ENCODE measurements at places on chromosomes 3 and 15.

DNA sequence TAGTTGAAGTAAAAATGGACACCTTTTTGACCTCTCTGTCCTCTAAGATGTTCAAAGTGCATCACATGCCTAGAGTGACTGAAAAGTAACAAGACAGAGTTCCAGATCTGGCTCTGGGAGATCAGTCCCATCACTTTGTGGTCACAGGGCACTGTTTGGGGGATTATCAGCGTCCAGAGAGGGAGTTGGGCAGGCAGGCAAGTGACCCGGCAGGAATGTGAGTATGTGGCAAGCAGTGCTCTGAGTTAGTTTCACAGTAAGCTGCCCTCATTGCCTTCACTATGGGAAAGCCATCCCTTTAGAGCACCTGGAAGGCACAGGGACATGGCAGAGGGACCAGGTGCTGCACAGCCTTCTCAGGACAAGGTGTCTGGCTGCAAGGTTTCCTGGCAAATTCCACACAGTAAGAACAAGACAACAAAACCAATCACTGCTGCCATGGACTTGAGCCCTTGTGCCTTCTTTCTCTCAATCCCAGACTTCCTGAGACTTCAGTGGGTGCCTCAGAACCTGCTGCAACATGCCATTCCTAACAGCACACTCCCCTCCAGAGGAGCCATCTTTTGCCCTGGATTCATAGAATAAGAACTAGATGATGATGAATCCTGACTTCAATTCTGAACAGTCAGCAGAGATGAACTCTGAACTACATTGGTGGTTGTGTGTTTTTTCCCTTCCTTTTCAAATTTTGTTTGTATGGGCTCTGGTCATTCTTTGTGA is 55.2 kb downstream of the TIPARP start:
- no peak for DNase-seq

DNA sequence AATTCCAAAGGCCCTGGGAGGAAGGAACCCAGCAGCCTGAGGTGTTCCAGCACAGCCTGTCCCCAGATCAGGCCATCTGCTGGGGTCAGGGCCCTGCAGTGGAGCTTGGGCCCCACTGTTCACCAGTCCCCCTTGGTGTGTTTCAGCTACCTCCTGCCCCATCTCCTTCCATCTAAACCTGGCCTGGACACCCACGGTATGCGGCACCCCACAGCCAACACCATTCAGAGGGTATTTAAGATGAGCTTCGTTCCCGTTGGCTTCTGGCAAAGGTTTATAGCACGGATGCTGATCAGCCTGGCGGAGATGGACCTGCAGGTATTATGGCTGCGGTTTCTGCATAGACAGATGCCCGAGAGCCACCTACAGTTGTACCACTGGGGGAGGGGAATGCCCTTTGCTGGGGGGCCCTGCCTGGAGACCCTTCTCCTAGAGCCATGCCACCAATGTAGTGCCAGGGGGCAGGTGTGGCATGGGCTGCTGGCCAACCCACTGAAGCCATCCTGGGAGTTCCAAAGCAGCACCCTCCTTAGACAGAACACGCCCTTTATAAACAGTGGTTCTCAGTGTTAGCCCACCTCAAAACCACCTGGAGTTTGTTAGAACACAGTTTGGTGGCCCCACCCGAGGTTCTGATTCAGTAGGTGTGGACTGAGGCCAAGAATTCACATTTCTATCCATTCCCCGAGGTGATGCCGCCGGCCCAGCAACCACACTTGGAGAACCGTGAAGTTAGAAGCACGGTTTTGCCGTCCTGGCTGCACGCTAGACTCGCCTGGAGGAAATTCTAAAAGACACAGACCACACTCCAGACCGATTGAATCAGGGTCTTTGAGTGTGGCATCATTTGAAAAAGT is 126.9 kb downstream of the LRRK1 start:
- no peak for DNase-seq

DNA sequence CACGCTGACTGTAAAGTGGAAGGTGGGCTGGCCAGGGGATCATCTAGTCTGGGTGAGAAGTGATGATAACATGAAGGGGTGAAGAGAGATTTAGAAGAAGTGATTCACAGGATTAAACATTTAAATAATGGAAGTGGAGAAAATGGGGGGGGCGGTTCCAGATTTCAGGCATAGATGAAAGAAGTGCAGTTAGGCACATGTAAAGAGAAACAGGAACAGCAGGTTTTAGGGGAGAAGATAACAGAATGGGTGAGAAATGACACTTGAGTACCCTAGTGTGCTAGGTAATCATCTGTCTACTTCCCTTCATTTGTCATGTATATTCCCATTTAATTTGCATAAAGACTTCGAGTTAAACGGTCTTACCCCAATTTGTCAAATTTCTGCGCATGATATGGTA is 15.3 kb downstream of the B3GNT5 start:
- DNase-seq, result no peak

GRCh38 chr15:75037685-75038084 is 14.3 kb downstream of the PPCDC start:
- DNase-seq, result no peak
